ENCODE measurements at places on chromosomes 1 and 21. TPM values are rescaled to one million over a fixed set of nuclear protein-coding genes. Genes with fewer than 3 reads are reported as not detected.

GRCh38 chr1:13945856-13946255 is 245.9 kb downstream of the PRDM2 start:
- DNase-seq = no peak

DNA sequence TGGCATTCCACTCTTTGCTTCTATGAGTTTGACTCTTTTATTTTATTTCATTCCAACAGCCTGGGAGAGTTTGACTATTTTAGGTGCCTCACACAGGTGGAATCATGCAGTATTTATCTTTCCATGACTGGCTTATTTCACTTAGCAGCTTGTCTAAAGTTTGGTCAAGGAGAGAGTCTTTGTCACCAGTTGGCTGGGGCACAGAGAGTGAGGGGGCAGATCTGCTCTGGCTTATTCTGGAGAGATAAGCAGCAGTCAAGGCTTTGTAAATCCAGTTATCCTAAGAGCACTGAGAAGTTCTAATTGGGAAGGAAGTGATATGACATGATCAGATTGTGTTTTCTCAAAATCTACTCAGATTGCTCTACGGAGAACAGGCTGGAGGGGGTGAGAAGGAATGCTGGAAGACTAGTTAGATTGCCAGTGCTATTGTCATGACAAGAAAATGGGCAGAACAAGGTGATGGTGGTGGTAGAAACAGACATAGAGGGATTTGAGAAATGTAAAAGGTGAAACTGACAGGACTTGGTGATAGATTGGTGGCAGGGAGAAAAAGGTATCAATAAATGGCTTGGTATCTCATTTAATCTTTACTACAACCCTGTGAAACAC is 12.1 kb upstream of the CTTNBP2NL start:
- no peak for DNase-seq

GRCh38 chr1:967466-968343 is 1.4 kb downstream of the PLEKHN1 start:
- DNase-seq = no peak

DNA sequence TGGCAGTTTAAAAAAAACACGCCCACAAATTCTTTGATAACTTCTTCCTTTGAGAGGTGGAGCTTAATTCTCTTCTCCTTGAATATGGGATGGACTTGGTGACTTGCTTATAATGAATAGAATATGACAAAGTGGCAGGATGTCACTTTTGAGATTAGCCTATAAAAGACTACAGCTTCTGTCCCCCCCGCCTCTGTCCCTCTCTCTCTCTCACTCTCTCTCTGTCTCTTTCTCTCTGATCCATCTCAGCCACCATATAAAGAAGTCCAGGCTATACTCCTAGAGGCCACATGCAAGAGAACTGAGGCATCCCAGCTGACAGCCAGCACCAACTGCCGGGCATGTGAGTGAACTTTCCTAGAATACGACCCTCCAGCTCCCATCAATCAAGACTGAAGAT is 7.7 kb upstream of the DMBX1 start:
- no peak for DNase-seq

The FMOD gene
- total RNA-seq = 0.07 TPM

Measured in pulmonary artery endothelial cell (primary cell).